ENCODE measurements at places on chromosomes 2 and 18. TPM values are rescaled to one million over a fixed set of nuclear protein-coding genes. Genes with fewer than 3 reads are reported as not detected.

DNA sequence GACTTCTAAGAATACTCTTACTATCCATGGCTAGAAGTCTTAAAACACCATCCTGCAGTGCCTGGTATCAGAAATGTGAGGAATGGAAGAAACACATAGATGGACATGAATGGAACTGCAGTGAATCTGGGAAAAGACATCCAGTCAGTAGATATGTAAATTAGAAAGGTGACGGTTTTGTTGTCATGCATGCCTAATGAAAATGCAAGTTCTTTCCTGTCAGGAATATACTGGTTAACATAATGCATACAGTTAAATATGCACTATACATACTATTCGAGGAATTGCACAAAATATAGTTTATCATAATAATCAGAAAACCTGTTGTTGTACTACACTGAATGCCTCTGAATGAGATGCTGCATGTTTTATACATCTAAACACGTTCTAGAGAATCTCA, 190.6 kb upstream of the ITGA4 start:
- no peak for DNase-seq

DNA sequence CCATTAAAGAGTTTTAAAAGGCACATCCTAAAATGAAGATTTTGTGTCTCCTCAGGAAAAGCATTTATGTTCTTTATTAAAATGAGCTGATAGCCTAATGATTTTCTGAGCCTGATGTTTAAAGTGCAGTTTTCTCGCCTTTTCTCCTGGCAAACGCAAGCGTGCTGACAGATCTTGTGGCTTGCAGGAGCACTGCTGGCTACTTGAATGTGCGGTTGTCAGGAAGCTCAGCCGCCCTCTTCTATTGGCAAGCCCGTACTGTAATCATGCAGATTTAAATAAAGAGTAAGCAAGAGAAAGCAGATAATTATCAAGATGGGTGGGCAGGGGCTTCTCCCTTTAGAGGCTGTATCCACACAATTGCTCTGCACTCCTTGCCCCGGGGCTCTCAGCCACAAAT, 139.5 kb upstream of the SPHKAP start:
- DNase-seq: no peak

GRCh38 chr2:42028571-42029148, 19.2 kb upstream of the PKDCC start:
- no peak for DNase-seq

SLC40A1 gene
- total RNA-seq: 1.9 TPM

ERBB4 gene
- total RNA-seq: not detected

GRCh38 chr2:241984658-241985057, 115.1 kb downstream of the RTP5 start:
- DNase-seq: no peak

GRCh38 chr18:36376361-36376760, 78.8 kb downstream of the FHOD3 start:
- no peak for DNase-seq

- DNase-seq: no peak
These were observed 34.0 kb downstream of the DOCK10 start for GRCh38 chr2:225008179-225008856.

DNA sequence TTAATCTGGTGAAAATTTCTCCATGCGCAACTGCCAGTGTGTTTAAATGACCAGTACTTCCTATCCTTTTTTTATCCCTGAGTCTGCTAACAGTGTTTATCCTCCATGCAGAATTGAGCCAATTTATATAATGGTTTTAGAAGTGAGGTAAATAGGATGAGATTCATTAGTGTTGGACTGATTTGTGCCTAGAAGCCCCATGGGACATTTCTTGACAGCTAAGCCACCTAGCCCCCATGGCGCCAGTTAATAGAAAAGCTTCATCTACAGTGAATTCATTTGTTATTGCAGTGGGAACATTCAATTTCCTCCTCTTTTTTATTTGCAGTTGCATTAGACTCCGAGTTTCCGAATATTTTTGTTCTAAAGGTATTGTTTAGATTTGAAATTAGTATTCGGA, 175.6 kb downstream of the ARL6IP6 start:
- no peak for DNase-seq

FBLN7 gene
- total RNA-seq: 2.2 TPM

- no peak for DNase-seq
These were observed 60.9 kb downstream of the ZFP36L2 start for GRCh38 chr2:43165378-43166069.

DNA sequence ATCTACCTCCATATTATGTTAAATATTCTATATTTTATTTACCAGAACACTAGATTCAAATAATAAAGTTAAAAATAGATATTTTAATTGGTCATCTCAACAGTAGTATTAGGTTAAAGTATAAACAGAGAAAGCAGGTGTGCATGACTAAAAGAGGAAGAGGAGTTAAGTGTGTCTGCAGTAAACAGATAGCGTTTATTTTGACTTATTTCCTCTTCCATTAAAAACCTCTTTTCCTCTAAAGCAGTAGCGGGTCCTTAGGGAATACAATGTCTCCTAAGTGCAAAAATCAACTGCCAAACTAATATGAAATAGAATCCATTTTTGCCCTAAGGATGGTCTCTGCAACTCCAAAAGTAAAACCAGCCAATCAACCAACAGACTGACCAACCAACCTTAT, 27.7 kb downstream of the EIF2AK3 start:
- DNase-seq: no peak

GRCh38 chr2:39858677-39859076, 79.6 kb upstream of the THUMPD2 start:
- DNase-seq: no peak

SRBD1 gene
- total RNA-seq: 18.1 TPM

GRCh38 chr2:176445956-176446355, 176.7 kb downstream of the MTX2 start:
- no peak for DNase-seq

DNA sequence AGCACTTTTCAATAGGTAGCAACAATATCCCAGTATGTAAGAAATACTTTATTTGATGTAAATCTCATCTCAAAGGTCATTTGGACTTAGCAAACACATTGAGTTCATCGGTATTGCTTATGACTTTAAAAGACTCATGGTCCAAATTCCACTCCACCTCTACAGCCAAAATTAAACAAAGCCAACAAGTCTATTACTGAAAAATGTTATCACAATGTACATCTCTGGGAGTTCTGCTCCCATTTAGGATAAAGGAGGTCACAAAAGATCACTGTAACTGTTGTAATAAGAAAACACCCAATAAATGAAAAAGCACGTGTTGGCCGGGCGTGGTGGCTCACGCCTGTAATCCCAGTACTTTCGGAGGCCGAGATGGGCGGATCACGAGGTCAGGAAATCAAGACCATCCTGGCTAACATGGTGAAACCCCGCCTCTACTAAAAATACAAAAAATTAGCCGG, 50.0 kb downstream of the ESCO1 start:
- DNase-seq: no peak

TIA1 gene
- 88.1 TPM for total RNA-seq

DNA sequence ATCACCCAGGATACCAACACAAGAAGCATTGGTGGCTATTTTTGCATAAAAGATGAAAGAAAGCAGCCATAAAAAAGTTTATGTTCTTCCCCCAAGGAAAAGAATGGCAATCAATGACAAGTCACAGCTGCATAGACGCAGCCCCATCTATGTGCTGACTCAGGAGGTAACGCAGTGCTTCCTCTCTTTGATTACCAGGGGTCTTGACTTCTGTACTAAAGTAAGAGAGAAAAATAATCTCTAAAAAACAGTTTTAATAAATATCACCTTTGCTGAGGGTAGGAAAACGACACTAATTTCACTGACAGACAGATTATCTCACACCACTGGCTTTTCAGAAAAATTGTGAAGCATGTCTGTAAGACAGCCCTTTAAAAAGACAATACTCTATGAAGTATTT, 33.9 kb upstream of the EVA1A start:
- no peak for DNase-seq

DNA sequence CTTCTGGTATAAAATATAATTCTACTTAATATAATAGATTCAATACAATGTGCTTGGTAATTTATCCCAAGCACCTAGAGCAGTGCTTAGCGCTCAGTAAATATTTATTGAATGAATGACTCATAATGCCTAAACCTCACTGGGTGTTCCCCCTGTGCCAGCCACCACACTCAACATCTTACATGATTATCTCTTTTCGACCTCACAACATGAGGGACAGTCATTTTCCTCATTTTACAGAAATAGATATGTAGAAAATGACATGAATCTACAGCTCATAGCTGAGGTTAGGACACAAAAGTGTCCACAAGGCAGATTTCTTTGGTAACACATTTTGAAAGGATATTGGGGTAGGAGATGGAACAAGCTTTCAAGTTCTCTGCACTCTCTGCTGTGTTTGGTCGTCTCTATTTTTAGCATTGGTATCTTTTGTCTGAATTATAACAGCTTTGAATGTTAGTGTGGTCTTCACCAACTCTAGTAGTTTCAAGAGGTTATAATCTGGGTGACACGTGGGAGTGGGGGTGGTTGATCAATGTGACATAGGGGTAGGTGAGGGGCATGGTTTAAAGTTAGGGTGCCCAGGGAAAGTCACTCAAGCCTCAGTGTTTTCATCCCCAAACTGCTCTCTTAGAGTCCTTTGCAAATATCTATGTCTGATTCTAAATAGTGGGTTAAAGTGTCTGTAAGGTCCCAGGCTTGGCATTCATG, 9.8 kb downstream of the MYOM1 start:
- DNase-seq: no peak

CCDC102B gene
- total RNA-seq: 1.1 TPM

GRCh38 chr2:197777823-197778407, 7.2 kb downstream of the BOLL start:
- peak; percentile 24 for DNase-seq

DNA sequence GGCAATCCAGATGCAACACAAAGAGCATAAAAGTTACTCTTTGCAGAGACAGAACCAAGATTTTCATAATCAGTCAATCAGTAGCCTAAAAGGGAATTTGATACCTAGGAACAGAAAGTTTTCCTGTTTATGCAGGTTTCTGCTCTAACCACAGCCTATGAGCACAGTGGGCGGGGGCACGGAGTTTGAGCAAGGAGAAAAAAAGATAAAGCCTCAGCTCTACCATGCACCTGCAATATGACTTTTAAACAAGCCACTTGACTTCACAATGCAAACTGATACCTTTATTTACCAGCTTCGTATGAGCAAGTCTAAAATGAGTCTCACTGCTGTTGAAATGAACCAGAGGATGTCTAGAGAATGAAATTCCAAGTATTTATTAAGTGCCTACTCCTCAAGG, 5.6 kb upstream of the LRATD1 start:
- no peak for DNase-seq

GRCh38 chr18:11654736-11655605, 34.1 kb upstream of the GNAL start:
- no peak for DNase-seq

- DNase-seq: no peak
These were observed 79.2 kb upstream of the EPC2 start for GRCh38 chr2:148565272-148565894.

All from CD8-positive, alpha-beta memory T cell (primary cell).